ENCODE measurements at places on chromosomes 2 and 18.

GRCh38 chr2:14143435-14143834, 489.1 kb upstream of the LRATD1 start:
- no peak for DNase-seq

DNA sequence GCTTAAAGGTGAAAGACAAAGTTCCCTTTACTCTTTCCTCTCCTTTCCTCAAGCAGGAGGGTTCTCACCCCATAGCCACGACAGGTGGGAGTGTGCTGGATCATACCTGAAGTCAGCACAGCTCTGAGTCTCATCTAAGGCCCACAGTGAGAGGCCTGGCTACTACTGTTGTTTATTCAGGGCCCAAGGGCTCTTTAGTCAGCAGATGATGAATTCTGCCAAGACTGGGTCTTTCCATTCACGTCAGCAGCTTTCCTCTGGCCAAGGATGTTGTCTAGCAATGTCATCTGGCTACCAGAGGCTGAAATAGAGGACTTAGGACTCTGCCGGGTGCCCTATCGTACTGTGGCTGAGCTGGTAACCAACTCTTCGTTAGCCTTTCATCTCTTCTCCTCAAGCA, 308.4 kb upstream of the THUMPD2 start:
- DNase-seq: peak; percentile 31

DNA sequence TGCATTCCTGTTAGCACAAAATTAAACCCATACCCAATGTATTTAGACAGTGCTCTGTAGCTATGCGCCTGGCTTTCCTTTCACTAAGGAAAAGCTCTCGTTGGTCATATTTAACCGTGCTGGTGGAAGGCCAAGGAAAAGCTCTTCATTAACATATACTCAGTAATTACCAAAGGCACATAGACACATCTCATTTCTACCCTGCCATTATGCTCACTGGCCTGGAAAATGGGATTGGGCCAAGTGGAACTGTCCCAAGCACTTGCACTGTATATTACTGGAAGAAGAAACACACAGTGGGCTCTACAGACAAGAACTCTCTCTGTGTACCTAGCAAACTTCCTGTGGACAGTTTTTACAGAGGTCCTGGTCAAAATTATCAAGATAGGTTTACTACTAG, 274.4 kb downstream of the ERBB4 start:
- DNase-seq: no peak

DNA sequence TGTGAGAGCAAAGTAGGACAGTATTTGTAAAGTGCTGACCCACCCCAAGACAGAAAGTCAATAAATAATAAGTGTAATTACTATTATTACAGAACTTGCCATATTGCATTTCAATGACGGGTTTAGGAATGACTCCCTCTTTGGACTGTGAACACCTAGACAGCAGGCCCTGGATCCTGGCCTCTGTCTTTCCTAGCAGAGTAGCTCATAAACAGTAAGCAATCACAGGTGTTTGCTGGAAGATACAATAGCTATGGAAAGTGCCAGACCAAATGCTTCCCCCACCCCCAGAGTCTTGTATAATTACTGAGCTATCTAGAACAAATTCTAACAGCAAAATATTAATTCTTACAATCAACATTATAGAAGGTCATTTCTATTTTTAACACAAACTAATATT, 20.1 kb upstream of the MYO1B start:
- no peak for DNase-seq

DNA sequence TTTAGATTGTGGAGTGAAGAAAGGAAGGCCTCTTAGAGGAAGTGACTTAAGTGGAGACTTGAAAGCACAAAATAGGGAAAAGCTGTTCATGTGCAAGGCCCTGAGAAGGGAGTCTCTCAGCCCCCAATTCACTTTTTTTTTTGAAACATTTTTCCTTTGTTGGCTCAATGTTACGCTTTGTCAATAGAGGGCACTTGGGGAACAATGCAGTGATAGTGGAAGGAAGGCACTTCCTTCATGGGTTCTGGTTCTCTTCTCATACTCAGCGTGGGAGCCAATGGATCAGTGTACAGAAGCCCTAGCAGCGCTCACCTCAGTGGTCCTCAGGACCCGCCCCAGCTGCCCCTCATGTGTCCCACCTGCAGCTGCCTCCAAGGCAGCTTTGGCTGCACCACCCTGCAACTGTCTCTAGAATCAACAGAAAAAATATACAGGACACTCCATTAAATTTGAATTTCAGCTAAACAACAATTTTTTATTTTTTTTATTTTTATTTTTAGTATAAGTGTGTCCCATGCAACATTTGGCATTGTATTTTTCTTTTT, 8.6 kb upstream of the C2orf42 start:
- no peak for DNase-seq

DNA sequence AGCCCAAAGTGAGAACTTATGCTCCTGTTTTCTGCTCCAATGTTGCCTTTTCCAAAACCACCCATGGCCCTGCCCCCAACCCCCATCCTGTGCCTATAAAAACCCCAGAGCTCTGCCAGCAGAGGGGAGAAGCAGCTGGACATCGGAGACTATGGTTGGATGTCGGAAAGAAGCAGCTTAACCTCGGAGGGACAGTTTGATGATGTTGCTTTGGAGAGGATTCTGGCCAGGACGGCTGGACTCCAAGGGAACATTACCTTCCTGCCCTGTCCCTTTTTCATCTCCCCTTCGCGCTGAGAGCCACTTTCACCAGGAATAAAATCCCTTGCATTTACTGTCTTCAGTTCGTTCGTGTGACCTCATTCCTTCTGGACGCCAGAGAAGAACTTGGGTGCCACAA, 158.4 kb downstream of the PTPRM start:
- no peak for DNase-seq

GRCh38 chr2:240153418-240153817, 13.0 kb upstream of the OTOS start:
- no peak for DNase-seq

- no peak for DNase-seq
Observed at GRCh38 chr2:159562248-159562647, 54.1 kb downstream of the BAZ2B start.

GRCh38 chr18:58362027-58362575, 266.8 kb downstream of the ALPK2 start:
- DNase-seq: peak; percentile 90

DNA sequence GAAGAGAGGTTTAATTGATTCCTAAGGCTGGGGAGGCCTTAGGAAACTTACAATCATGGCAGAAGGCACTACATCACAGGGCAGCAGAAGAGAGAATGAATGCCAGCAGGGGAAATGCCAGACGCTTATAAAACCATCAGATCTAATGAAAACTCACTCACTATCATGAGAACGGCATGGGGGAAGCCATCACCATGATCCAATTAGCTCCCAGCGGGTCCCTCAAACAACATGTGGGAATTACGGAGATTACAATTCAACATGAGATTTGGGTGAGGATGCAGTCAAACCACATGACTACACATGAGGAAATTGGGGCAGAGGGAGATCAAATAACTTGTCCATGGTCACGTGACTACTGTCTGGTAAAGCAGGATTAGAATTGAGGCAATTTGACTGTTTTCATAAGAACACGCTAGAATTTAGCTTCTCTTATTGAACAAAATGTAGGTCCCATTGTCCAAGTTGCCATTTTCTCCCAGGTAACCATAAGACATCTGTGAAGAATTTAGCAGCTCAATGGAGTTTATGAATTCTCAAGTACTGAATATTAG, 445.1 kb upstream of the CDH20 start:
- no peak for DNase-seq

- DNase-seq: no peak
Observed at GRCh38 chr2:66164470-66164869, 270.5 kb upstream of the MEIS1 start.

GRCh38 chr18:10840743-10841142, 308.6 kb downstream of the PIEZO2 start:
- no peak for DNase-seq

GRCh38 chr2:166293984-166294383, 81.8 kb downstream of the SCN9A start:
- DNase-seq: peak; percentile 2
